Gastrocnemius medialis (tissue), 4 donors: ENCODE measurements at places on chromosomes 2 and 18. TPM values are rescaled to one million over a fixed set of nuclear protein-coding genes. Genes with fewer than 3 reads are reported as not detected.
A peak's percentile ranks its signal among the peaks of the same experiment; 100 is the strongest.

- no peak overlapping the region for H3K27ac ChIP-seq
- H3K4me1 ChIP-seq: no peaks in the 10 kb centered on the region
- H3K27me3 ChIP-seq: no peaks in the 10 kb centered on the region
- H3K36me3 ChIP-seq: no peaks in the 10 kb centered on the region
Observed at GRCh38 chr2:68931799-68932198, 20.9 kb downstream of the GKN2 start.

DNA sequence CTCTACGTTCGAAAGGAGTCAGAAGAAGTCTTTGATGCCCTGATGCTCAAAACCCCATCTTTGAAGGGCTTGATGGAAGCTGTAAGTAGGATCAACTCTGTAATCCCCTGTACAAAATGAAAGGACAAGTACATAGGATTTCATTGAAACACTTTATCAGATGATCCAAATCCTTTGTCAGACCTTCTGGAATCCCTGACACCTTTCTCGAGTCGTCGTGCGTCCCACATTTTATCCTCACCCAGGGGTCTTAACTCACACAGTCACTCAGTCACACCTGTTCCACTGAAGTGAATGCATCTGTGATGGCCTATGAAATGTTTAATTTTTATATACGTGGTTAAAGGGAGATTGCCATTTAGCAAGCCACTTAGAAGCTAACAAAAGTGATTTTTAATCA is 44.8 kb downstream of the GRHL1 start:
- peaks cover 19% of the 10 kb centered on the region for H3K4me1 ChIP-seq
- no peaks in the 10 kb centered on the region for H3K36me3 ChIP-seq
- H3K27ac ChIP-seq: peak overlapping the region; percentile 60
- H3K4me3 ChIP-seq: no peak overlapping the region
- no peak for DNase-seq

- no peaks in the 10 kb centered on the region for H3K36me3 ChIP-seq
- H3K27ac ChIP-seq: peak overlapping the region; percentile 22
- DNase-seq: no peak
- no peaks in the 10 kb centered on the region for H3K4me1 ChIP-seq
Observed at GRCh38 chr18:55997151-55997561, 409.2 kb upstream of the TCF4 start.

GRCh38 chr2:51025906-51026555 is 5.9 kb downstream of the NRXN1 start:
- H3K4me3 ChIP-seq: no peak overlapping the region
- DNase-seq: no peak
- H3K4me1 ChIP-seq: no peaks in the 10 kb centered on the region
- H3K27ac ChIP-seq: no peak overlapping the region

DNA sequence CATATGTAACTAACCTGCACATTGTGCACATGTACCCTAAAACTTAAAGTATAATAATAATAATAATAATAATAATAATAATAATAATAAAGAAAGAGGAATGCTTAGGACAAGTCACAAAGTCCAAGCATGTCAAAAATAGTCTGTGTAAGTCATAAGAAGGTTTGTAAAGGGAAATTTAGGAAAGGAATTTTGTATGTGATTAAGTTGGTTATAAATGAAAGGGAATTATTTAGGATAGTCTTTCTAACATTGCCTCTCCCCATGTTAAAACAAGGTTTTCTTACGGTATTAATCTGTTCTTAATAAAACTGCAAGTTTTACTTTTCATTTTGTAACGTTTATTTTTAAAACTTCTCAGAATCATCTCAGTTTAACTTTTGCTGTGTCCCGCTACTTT is 62.8 kb downstream of the SESTD1 start:
- no peaks in the 10 kb centered on the region for H3K27me3 ChIP-seq
- H3K4me3 ChIP-seq: no peak overlapping the region
- no peak for DNase-seq
- H3K4me1 ChIP-seq: no peaks in the 10 kb centered on the region
- H3K27ac ChIP-seq: no peak overlapping the region

DNA sequence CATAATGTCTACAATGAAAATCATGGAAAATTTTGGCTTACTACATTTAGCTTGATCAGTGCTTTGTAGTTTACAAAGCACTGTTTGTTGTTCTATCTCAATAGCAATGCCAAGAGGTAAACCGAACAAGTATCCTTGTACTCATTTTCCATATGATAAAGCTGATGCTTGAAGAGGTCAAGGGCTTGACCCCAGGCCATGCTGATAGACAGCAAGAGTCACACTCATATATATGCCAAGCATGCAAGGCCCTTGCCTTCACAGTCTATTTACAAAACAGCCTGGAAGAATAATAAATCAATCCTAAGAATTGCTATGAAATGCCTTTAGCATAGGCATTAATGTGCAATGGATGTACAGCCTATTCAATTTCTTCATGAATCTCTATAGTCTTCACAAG is 71.8 kb downstream of the SLC8A1 start:
- H3K36me3 ChIP-seq: no peaks in the 10 kb centered on the region
- no peak overlapping the region for H3K27ac ChIP-seq
- DNase-seq: no peak
- H3K4me1 ChIP-seq: no peaks in the 10 kb centered on the region

The KYNU gene
- 2.0 TPM for total RNA-seq
